GM12864 (cell line): ENCODE measurements at places on chromosomes 5 and 9.

- no peak for DNase-seq
These were observed 539 bp downstream of the POC5 start for GRCh38 chr5:75716715-75717081.

DNA sequence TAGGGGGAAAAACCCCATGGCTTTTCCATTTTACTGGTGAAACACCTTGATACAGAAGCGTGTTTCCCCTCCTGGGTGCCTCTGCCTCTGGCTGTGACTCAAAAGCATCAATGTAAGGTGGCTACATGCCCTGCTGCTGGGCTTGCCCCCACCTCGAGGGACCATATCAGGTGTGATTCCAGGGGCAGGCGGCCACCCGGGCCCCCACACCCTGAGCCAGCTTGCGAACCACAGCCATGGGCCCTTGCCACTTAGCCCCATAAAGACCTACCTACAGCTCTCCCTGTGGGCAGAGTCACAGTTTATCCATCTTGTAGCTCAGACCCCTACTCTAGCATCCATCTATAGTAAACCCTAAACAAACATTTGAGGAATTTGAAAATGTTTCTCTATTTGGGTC lies 10.8 kb downstream of the SHC3 start:
- no peak for DNase-seq

- DNase-seq, result no peak
These were observed 18.0 kb upstream of the LHX3 start for GRCh38 chr9:136222906-136223285.

- no peak for DNase-seq
These were observed 404.4 kb downstream of the ARHGEF28 start for GRCh38 chr5:74030371-74030770.

DNA sequence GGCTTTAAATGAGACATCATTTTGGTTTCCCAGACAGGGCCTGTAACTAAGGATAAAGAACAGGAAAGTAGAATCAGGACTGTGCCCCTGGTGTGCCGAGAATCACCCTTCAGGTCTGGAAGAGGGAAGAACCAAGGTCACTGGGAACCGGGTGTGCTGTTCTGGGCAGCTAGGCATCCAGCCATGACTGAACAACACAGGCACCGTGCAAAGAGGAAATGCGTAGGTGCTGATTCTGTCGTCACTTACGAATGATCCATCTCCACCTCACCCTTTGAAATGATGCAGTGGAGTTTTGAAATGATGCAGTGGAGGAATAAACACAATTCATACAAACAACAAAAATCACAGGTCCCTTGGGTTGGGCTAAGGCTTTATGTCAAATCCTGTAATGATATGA lies 64.4 kb downstream of the MAP1B start:
- no peak for DNase-seq

DNA sequence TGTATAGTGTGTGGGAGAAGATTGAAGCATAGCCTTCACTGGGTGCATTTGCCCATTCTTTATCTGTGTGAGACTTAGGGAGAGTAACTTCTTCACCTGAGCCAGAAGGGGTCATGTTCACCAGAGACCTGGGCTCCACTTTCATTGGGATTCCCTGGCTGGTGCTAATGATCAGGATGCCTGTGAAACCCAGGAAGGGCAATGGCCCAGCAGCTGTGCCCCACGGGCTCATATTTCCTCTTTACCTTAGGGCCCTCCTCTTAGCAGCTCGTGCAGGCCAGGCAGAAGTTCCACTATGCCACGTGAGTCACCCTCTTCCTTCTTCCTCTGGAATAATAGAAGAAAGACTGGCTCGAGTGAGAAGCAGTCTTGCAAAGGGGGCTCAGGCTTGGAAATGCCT lies 5.0 kb downstream of the PPARGC1B start:
- DNase-seq, result no peak

- no peak for DNase-seq
These were observed 76.4 kb downstream of the PLK2 start for GRCh38 chr5:58383448-58383847.

GRCh38 chr5:124628721-124629596 lies 117.5 kb downstream of the ZNF608 start:
- DNase-seq, result no peak

DNA sequence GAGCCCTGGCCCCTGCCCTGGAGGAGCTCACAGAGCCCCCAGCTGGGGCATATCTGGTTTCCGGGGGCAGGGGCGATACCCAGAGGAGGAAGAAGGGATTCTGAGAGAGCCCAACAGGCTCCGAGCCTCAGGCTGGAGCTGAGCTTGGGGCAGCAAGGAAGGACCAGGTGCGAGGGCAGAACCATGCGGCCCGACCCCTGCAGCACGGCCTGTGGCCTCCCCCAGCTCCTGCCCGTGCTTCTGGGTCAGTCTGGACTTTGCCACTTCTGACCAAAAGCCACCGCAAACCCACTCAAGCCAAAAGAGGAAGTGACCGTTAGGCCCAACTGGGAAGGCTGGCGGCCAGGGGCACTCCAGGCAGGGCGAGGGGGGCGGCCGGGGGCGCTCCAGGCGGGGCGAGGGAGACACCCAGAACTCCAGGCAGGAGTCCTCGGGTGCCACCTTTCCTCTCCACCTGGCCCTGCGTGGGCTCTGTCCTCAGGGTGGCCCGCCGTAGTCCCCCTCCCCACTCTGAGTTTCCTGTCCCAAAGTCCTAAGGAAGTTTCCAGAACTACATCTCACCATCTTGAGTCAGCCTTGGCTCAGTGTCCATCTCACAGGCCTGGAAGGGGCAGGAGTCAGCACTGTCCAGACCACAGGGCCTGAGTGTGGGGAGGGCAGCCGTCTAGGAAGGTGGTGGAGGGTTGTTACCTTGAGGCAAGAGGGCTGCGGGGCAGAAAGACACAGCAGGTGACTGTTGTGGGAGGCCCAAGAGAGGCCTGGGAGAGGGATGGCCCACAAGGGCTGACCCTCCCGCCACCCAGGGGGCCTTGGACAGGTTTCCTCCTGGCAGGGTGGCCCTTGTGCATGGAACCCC lies 946 bp upstream of the LTC4S start:
- DNase-seq, result no peak

GRCh38 chr5:168413596-168413995 lies 72.7 kb upstream of the RARS1 start:
- no peak for DNase-seq

- DNase-seq, result no peak
These were observed 11.2 kb downstream of the ACO1 start for GRCh38 chr9:32395510-32396216.

GRCh38 chr5:9567039-9567438 lies 21.2 kb upstream of the SEMA5A start:
- DNase-seq, result no peak
